ENCODE measurements at places on chromosomes 6 and 20. TPM values are rescaled to one million over a fixed set of nuclear protein-coding genes. Genes with fewer than 3 reads are reported as not detected.

The PRSS35 gene
- not detected for total RNA-seq

The BPIFB2 gene
- total RNA-seq: not detected

The C20orf204 gene
- total RNA-seq: 5.5 TPM

The KHDRBS2 gene
- not detected for total RNA-seq

The APCDD1L gene
- not detected for total RNA-seq

The FAM83D gene
- 1.1 TPM for total RNA-seq

The PTCRA gene
- not detected for total RNA-seq

The CLPSL2 gene
- total RNA-seq: not detected

The ANGPT4 gene
- total RNA-seq: not detected

The MAP7 gene
- 0.68 TPM for total RNA-seq

The POPDC3 gene
- not detected for total RNA-seq

The UBE3D gene
- total RNA-seq: 6.6 TPM

The NKX2-2 gene
- not detected for total RNA-seq

The BTN1A1 gene
- not detected for total RNA-seq

The TCP11 gene
- not detected for total RNA-seq

The PRND gene
- not detected for total RNA-seq

The SMLR1 gene
- total RNA-seq: not detected

The HLA-DRB1 gene
- total RNA-seq: 53.9 TPM

The OR2H2 gene
- total RNA-seq: not detected

The COL9A1 gene
- not detected for total RNA-seq

The KHDC1 gene
- 2.9 TPM for total RNA-seq

The KCNQ2 gene
- total RNA-seq: not detected

The SMOC2 gene
- total RNA-seq: not detected

The MYB gene
- total RNA-seq: 0.40 TPM

The CALHM6 gene
- total RNA-seq: 12.3 TPM

The HEY2 gene
- total RNA-seq: 0.66 TPM

The BTNL2 gene
- not detected for total RNA-seq

The OVOL2 gene
- not detected for total RNA-seq

The NKAPL gene
- total RNA-seq: 0.36 TPM

The SNAP25 gene
- total RNA-seq: not detected

The HSPA12B gene
- not detected for total RNA-seq

The PTCHD4 gene
- not detected for total RNA-seq

The GSTA1 gene
- not detected for total RNA-seq

The SCUBE3 gene
- total RNA-seq: 0.31 TPM

The NDUFAF5 gene
- 63.7 TPM for total RNA-seq

The ANKRD66 gene
- not detected for total RNA-seq

The SDC4 gene
- 1.5 TPM for total RNA-seq

The PRPH2 gene
- total RNA-seq: 0.13 TPM

The MCM9 gene
- 45.2 TPM for total RNA-seq

The FAM209B gene
- 3.3 TPM for total RNA-seq

The RIPPLY2 gene
- total RNA-seq: not detected

The TEAD3 gene
- not detected for total RNA-seq

The GPR6 gene
- total RNA-seq: not detected

The MUC22 gene
- total RNA-seq: not detected

The CYP21A2 gene
- total RNA-seq: 0.28 TPM

The PLCB4 gene
- not detected for total RNA-seq

The NOTCH4 gene
- total RNA-seq: 2.7 TPM

The OTOR gene
- not detected for total RNA-seq

The DNAJC5 gene
- total RNA-seq: 42.8 TPM

The FAM217B gene
- total RNA-seq: 27.7 TPM

The CD24 gene
- 0.77 TPM for total RNA-seq

Data from natural killer cell (primary cell).